ENCODE measurements at places on chromosomes 2 and 18. TPM values are rescaled to one million over a fixed set of nuclear protein-coding genes. Genes with fewer than 3 reads are reported as not detected.
A peak's percentile ranks its signal among the peaks of the same experiment; 100 is the strongest.

DNA sequence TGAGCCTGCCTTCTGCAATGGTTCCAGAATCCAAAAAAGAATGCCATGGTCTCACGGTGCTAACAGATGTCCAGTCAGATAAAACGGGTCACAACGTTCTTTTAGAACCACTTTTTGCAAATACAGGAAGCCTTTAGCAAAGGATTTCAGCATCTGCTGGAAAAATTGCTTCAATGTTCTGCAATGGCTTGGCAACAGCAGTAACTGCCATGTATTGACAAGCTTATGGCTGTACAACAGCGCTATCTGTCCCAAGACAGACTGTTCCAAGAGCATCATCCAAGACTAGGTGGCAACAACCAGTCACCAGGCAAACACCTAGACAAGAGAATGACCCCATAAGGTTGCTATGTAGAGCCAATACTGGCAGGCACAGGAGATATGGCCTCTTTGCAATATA is 37.6 kb upstream of the RIOK3 start:
- no peak overlapping the region for H3K27ac ChIP-seq
- no peaks in the 10 kb centered on the region for H3K36me3 ChIP-seq
- DNase-seq: no peak
- H3K4me1 ChIP-seq: no peaks in the 10 kb centered on the region

GRCh38 chr18:79321625-79322405 is 73.9 kb upstream of the NFATC1 start:
- no peaks in the 10 kb centered on the region for H3K36me3 ChIP-seq
- no peaks in the 10 kb centered on the region for H3K27me3 ChIP-seq
- H3K4me3 ChIP-seq: no peak overlapping the region
- peaks cover 4% of the 10 kb centered on the region for H3K4me1 ChIP-seq
- DNase-seq: peak; percentile 65
- no peak overlapping the region for H3K27ac ChIP-seq

- H3K36me3 ChIP-seq: no peaks in the 10 kb centered on the region
- no peak for DNase-seq
- H3K4me1 ChIP-seq: peaks cover 3% of the 10 kb centered on the region
- no peak overlapping the region for H3K4me3 ChIP-seq
- no peak overlapping the region for H3K27ac ChIP-seq
Measured at GRCh38 chr2:165640247-165640929, 153.7 kb downstream of the GALNT3 start.

DNA sequence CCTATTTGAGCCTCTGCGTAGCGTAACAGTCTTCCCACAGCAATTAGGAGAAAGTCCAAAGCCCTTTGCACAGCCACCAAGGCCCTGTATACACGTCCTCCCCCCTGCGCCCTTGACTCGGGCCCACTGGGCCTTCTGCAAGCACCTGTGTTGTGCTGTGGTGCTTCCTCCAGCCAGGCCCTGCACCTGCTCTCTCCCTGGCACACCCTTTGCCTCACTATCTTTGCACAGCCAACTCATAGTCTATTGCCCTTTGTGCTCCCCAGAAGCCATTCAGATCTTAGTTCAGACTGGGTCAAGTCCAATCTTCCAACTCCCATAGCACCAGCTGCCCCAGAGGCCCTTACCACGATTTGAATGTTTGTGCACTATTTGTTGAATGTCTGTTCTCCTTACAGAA is 271.6 kb upstream of the MGAT5 start:
- DNase-seq: no peak
- no peak overlapping the region for H3K4me3 ChIP-seq
- H3K27ac ChIP-seq: no peak overlapping the region

PLGLB2 gene
- 1.5 TPM for total RNA-seq

ZAP70 gene
- total RNA-seq: not detected

All from GM23248 (cell line).